ENCODE measurements at places on chromosomes 1 and 21.

GRCh38 chr1:59393211-59394180 lies 96.6 kb downstream of the FGGY start:
- peak; percentile 85 for DNase-seq

DNA sequence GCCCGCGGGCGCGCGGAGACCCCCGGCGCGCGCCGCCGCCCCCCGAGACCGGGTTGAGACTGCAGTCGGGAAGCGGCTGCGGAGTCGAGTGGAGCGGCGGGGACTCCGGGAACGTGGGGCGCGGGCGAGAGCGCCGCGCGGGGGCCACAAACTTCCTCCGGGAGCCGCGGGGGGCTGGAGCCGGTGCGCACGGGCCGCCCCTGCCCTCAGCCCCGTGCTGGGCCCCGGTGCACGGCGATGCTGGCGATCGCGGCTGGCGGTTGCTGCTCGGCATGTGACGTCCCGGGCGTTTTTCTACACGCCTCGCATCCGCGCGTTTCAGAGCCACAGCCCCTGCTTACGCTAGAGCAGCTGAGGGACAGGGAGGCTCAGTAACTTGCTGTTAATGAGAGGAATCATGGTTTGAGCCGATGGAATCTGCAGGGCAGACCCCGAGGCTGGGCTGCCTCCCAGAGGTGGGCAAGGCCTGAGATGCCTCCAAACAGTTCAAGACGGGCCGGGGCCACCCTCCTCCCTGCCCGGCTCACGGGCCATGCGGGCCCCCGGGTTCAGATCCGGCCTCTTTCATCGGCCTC lies 520 bp downstream of the TMEM201 start:
- DNase-seq = no peak

DNA sequence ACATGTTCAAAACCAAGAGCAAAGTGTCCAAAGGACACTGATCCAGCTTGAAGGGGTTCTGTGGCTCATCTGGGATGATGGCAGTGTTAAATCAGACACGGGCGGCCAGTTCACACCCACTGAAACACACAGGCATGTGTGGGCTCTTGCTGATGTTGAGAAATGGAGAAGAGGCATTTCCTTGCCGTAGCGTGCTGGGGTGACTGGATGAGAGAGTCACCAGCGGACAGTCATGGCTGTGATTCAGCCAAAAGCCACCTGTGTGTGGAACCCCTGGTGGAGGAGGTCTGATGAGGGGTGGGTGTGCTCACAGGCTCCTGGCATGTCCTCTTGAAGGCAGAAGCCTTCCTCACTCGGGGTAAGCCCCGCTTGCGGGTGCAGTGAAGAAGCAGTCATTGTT lies 7.2 kb downstream of the C1orf35 start:
- no peak for DNase-seq

- no peak for DNase-seq
Measured at GRCh38 chr1:229012823-229013222, 258.1 kb upstream of the RAB4A start.

- no peak for DNase-seq
Measured at GRCh38 chr1:20233394-20233793, 47.1 kb upstream of the PLA2G2C start.

DNA sequence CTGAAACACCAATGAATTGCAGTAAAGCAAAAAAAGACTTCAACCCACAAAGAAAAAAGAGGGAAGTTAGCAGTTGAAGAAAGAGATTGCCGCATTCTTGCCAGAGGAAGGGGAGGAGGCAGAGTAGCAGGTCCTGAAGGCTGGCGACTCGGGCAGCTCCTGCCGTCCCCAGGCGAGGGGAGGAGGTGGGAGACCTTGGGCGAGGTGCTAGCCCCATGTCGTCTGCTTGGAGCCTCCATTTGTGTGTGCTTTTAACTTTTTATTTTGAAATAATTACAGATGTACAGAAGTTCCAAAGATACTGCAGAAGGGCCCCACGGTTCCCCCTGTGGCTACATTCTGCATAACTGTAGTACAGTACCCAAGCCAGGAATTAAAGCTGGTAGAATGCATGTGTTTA lies 6.7 kb downstream of the TRPM2 start:
- DNase-seq = no peak

GRCh38 chr1:55337801-55338447 lies 122.8 kb upstream of the USP24 start:
- DNase-seq = peak; percentile 31

DNA sequence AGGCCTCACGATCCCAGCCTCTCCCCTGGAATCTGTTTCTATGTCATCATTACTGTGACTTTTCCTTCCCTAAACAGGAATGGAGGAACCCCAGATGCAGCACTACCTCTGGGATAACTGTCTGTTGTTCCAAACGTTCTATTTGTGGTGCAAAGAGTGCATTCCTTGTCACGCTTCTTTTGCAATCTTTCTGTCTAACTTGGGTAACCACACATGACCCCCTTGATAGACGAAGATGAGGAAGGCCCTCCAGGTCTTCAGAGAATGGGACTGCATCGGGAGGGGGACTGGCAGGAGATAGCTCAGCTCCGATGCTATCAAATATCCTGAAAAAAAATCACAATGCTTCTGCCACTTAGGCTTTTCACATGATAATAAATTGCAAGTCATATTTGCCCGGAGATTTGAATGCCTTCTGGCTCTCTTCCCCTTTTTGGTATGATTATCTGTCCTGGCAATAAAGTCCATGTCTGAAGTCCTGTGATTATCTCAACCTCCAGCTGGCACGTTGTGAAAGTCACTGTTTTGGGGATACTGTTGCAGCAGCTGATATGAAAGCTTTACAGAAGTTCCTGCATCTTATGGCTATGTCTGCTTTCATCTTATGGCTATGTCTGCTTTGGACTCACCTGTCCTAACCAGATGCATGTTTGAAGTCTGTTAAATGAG lies 148.7 kb upstream of the LMO4 start:
- no peak for DNase-seq

Data from fibroblast of skin of left quadriceps (primary cell).